ENCODE measurements at places on chromosomes 5 and 9. TPM values are rescaled to one million over a fixed set of nuclear protein-coding genes. Genes with fewer than 3 reads are reported as not detected.

The CXCL14 gene
- total RNA-seq, result 2.7 TPM

DNA sequence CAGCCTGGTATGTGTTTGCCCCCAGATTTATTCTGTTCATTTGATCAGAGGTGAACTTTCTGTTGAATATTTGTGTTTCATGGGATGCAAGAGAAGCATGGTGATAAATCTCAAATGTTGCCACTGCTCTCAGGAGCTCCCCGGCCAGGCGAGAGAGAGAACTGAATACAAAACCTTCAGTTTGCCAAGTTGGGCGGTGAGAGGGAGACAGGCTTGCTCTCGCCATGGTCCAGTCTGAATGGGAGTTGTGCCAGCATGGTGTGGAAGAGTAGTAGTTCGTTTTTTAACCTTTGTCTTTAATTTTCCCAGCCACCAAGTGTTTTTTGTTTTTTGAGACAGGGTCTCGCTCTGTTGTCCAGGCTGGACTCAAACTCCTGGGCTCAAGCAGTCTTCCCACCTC lies 2.7 kb downstream of the NTMT1 start:
- peak overlapping the region; percentile 1 for H3K27ac ChIP-seq
- no peaks in the 10 kb centered on the region for H3K27me3 ChIP-seq
- H3K4me1 ChIP-seq, result peaks cover 18% of the 10 kb centered on the region

- peaks cover 46% of the 10 kb centered on the region for H3K4me1 ChIP-seq
- peak; percentile 89 for DNase-seq
- no peaks in the 10 kb centered on the region for H3K36me3 ChIP-seq
- no peak overlapping the region for H3K4me3 ChIP-seq
- no peaks in the 10 kb centered on the region for H3K27me3 ChIP-seq
Observed at GRCh38 chr9:134323741-134324358, 2.4 kb upstream of the RXRA start.

The SLC27A4 gene
- 21.3 TPM for total RNA-seq

DNA sequence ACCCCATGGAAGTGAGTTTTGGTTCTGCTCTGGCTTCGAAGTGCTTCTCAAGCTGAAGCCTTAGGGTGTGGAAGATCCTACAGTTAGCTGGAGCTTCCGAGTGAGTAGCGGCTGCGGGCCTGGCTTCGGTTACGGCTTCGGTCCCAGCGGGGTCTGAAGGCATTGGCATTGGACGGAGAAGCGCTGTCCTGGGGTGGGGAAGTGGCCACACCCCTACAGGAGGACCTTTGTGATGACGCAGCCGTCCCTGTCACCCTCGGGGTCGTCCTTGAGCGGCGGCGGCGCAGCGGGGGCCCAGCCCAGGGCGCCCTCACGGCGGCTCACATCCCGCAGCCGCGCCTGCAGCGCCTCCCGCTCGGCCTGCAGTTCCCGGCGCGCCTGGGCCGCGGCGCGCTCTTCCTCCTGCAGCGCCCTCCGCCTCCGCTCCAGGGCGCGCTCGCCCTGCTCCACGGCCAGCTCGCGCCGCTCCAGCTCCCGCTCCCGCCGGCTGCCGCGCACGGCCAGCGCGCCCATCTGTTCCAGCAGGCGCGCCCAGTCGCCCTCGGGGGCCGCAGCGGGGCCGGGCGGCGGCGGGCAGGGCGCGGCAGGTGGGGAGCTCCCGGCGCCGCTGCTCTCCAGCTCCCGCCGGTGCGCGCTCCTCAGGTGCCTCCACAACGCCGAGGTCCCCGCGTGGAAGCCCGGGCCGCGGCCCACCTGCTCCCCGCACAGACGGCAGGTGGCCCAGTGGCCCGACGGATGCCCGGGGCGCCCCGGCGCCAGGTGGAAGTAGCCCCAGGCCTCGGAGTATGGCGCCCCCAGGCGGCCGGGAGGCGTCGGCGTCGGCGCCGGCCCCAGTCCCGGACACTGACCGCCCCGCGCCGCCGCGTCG lies 9.9 kb downstream of the ZBED3 start:
- peak overlapping the region; percentile 33 for H3K27ac ChIP-seq
- H3K4me1 ChIP-seq, result no peaks in the 10 kb centered on the region
- H3K36me3 ChIP-seq, result no peaks in the 10 kb centered on the region
- DNase-seq, result peak; percentile 70
- no peaks in the 10 kb centered on the region for H3K27me3 ChIP-seq

DNA sequence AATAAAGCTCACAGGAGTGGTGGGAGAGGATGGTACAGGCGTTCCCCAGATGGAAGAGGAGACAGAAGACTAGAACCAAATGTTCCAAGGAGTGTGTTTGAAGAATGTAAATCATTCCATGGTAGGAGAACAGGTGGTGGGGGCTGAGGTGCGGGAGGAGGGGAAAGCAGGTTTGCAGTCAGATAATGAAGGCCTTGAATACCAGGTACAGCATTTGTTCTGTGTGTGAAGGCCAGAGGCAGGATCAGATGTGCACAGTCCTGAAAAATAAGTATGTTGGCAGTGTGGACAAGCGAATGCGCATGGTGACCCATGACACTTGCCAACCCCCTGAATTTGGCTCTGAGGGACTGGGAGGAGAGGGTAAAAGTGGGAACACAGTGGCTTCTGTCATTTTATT lies 59.9 kb upstream of the ALDH1B1 start:
- no peak overlapping the region for H3K4me3 ChIP-seq
- no peak overlapping the region for H3K27ac ChIP-seq
- no peak for DNase-seq
- H3K4me1 ChIP-seq, result no peaks in the 10 kb centered on the region
- no peaks in the 10 kb centered on the region for H3K27me3 ChIP-seq

DNA sequence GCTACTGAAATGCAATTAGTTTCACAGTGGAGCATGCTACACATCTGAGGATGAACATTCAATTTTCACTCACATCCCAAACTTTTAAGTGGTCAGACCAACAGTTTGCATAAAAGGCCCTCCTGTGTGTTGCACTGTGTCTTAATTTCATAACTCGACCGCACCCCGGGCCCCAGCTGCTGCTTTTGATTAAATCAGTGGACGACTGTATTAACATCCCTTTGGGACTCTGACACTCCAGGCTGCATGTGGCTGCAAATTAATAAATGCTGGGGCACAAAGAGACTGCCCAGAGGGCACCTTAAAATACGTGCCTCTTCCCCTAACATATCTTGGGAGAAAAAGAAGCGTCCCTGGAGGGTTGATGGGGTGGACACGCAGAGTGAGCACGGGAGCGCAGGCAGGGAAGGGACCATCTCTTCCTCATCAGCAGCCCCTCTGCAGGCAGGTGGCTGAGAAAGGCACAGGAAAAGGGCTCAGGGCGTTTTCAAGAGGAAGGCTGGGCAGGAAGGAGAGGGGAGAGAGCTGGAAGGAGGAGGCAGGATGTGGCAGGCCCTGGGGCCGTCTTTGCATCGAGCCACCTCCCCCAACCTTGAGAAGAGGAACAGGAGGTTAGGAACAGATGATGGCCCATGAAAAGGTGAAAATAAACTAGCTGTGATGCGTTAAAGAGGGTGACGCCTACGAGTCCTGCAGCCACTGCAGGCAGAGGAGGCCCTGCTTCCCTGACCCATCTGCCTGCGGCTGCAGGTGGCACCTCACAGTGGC lies 18.6 kb downstream of the MED10 start:
- no peak for DNase-seq
- no peak overlapping the region for H3K27ac ChIP-seq
- H3K4me3 ChIP-seq, result no peak overlapping the region
- H3K36me3 ChIP-seq, result no peaks in the 10 kb centered on the region

DNA sequence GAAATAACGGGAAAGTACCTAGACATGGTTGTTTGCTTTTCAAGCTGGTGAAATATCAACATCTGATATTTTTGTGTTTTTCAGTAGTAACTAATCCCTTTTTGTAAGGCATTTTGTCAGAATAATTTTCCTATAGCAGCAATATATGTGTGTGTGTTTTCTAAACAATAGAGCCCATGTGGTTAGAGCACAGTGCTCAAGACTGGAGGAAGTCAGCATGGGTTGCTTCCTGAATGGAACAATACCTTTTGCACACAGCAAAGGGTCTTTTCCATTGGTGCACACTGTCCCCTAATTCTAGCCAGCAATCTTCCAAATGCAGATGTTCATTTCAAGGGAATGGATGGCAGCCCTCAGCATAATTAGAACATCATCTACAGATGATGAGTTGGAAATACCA lies 270.1 kb downstream of the AOPEP start:
- H3K4me3 ChIP-seq, result no peak overlapping the region
- DNase-seq, result no peak
- H3K36me3 ChIP-seq, result no peaks in the 10 kb centered on the region
- peak overlapping the region; percentile 97 for H3K27ac ChIP-seq
- H3K27me3 ChIP-seq, result no peaks in the 10 kb centered on the region

DNA sequence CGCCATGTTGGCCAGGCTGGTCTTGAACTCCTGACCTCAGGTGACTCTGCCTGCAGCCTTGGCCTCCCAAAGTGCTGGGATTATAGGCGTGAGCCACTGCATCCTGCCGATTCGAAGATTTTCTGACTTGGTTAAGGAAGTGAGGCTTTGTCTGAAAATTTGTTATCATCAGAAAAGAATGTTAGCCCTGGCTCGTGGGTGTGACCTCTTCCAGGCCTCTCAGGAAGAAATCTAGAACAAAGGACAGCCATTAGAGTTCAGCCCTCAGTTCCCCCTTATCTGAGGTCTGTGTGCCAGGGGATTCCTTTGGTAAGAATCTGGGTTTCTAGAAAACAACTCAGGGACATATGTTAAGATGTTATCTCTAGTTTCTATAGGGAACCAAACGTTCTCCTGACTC lies 6.2 kb downstream of the OR2S2 start:
- H3K27ac ChIP-seq, result no peak overlapping the region
- H3K27me3 ChIP-seq, result no peaks in the 10 kb centered on the region
- no peak for DNase-seq
- H3K36me3 ChIP-seq, result no peaks in the 10 kb centered on the region

The CARD9 gene
- 0.74 TPM for total RNA-seq

The TAF11L2 gene
- total RNA-seq, result not detected

- no peaks in the 10 kb centered on the region for H3K4me1 ChIP-seq
- DNase-seq, result no peak
- no peaks in the 10 kb centered on the region for H3K36me3 ChIP-seq
- H3K27me3 ChIP-seq, result no peaks in the 10 kb centered on the region
Observed at GRCh38 chr5:121497176-121497575, 354.5 kb upstream of the FTMT start.

The SCGB3A2 gene
- not detected for total RNA-seq

- no peaks in the 10 kb centered on the region for H3K36me3 ChIP-seq
- no peak overlapping the region for H3K4me3 ChIP-seq
Observed at GRCh38 chr9:128073253-128073886, 5.3 kb downstream of the SLC25A25 start.

GRCh38 chr5:150162142-150162513 lies 4.5 kb upstream of the CDX1 start:
- H3K27ac ChIP-seq, result no peak overlapping the region
- H3K27me3 ChIP-seq, result peaks cover 6% of the 10 kb centered on the region
- H3K4me1 ChIP-seq, result no peaks in the 10 kb centered on the region
- H3K36me3 ChIP-seq, result no peaks in the 10 kb centered on the region

GRCh38 chr9:81371824-81372223 lies 317.5 kb downstream of the TLE1 start:
- DNase-seq, result peak; percentile 76
- H3K4me1 ChIP-seq, result no peaks in the 10 kb centered on the region
- no peak overlapping the region for H3K27ac ChIP-seq
- no peaks in the 10 kb centered on the region for H3K36me3 ChIP-seq
- no peaks in the 10 kb centered on the region for H3K27me3 ChIP-seq

GRCh38 chr9:14347406-14348122 lies 33.6 kb upstream of the NFIB start:
- peaks cover 3% of the 10 kb centered on the region for H3K27me3 ChIP-seq
- no peak for DNase-seq
- H3K4me3 ChIP-seq, result peak overlapping the region; percentile 47
- H3K4me1 ChIP-seq, result peaks cover 19% of the 10 kb centered on the region
- H3K36me3 ChIP-seq, result no peaks in the 10 kb centered on the region

GRCh38 chr9:86281593-86282076 lies 703 bp downstream of the ISCA1 start:
- peak overlapping the region; percentile 95 for H3K4me3 ChIP-seq
- no peaks in the 10 kb centered on the region for H3K27me3 ChIP-seq
- H3K36me3 ChIP-seq, result no peaks in the 10 kb centered on the region
- DNase-seq, result no peak
- H3K27ac ChIP-seq, result peak overlapping the region; percentile 98
- peaks cover 10% of the 10 kb centered on the region for H3K4me1 ChIP-seq

The HEMGN gene
- total RNA-seq, result not detected

The RANBP17 gene
- 1.5 TPM for total RNA-seq

GRCh38 chr5:170523142-170523551 lies 19.3 kb downstream of the KCNIP1 start:
- no peaks in the 10 kb centered on the region for H3K4me1 ChIP-seq
- no peak for DNase-seq
- H3K4me3 ChIP-seq, result no peak overlapping the region
- H3K27me3 ChIP-seq, result no peaks in the 10 kb centered on the region

The CARTPT gene
- total RNA-seq, result not detected

GRCh38 chr5:6762116-6762515 lies 48.9 kb downstream of the TENT4A start:
- no peaks in the 10 kb centered on the region for H3K36me3 ChIP-seq
- no peak for DNase-seq
- H3K4me1 ChIP-seq, result no peaks in the 10 kb centered on the region
- H3K4me3 ChIP-seq, result no peak overlapping the region
- no peaks in the 10 kb centered on the region for H3K27me3 ChIP-seq

DNA sequence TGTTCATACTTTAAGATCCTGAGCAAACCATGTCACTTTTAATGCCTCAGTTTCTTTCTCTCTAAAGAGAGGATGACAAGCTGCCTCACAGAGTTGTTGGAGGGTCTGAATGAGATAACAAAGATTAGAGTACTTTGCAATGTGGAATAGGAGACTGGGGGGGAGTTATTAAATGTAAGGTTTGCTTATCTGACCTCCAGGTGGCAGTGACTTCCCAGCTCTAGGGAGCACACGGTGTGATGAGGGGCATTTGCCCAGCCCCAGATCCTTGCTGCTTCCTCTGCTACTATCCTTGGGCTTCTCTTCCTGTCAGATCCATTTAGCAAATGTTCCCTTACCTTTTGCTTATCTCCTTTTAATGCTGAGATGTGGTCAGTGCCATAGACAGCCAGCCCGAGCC lies 30.7 kb downstream of the ENHO start:
- no peak overlapping the region for H3K27ac ChIP-seq
- H3K36me3 ChIP-seq, result no peaks in the 10 kb centered on the region
- H3K27me3 ChIP-seq, result no peaks in the 10 kb centered on the region
- no peak overlapping the region for H3K4me3 ChIP-seq
- no peaks in the 10 kb centered on the region for H3K4me1 ChIP-seq

The TERT gene
- not detected for total RNA-seq

DNA sequence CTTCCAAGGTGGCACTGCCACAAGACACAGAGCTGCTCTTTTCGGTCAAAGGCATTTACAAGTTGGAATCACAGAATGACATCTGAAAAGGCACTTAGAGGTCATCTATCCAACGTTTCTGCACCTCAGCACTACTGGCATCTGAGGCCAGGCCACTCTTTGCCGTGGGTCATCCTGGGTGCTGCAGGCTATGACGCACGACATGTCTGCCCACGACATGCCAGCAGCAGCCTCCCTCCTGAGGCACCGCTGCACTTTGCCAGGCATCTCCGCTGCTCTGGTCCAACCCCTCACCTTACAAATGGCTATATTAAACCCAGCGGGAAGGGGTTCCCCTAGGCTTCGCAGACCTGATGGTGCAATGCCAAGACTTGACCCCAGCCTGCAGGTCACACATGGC lies 8.1 kb downstream of the SURF4 start:
- peaks cover 8% of the 10 kb centered on the region for H3K4me1 ChIP-seq
- DNase-seq, result no peak
- H3K27me3 ChIP-seq, result no peaks in the 10 kb centered on the region
- H3K27ac ChIP-seq, result peak overlapping the region; percentile 65
- H3K36me3 ChIP-seq, result no peaks in the 10 kb centered on the region

The SEC61B gene
- total RNA-seq, result 85.1 TPM

- no peaks in the 10 kb centered on the region for H3K27me3 ChIP-seq
- DNase-seq, result no peak
- H3K4me3 ChIP-seq, result no peak overlapping the region
- no peaks in the 10 kb centered on the region for H3K36me3 ChIP-seq
- no peak overlapping the region for H3K27ac ChIP-seq
- no peaks in the 10 kb centered on the region for H3K4me1 ChIP-seq
Observed at GRCh38 chr5:107464416-107464815, 206.3 kb downstream of the EFNA5 start.

The PCAT7 gene
- total RNA-seq, result 3.1 TPM
